Colonic mucosa (tissue), 4 donors: ENCODE measurements at places on chromosomes 16 and 17. TPM values are rescaled to one million over a fixed set of nuclear protein-coding genes. Genes with fewer than 3 reads are reported as not detected.

TBC1D3L gene
- total RNA-seq, result 16.7 TPM

NPIPA7 gene
- total RNA-seq, result 5.8 TPM

CHST5 gene
- total RNA-seq, result 107 TPM

CD300E gene
- 1.2 TPM for total RNA-seq

DNA sequence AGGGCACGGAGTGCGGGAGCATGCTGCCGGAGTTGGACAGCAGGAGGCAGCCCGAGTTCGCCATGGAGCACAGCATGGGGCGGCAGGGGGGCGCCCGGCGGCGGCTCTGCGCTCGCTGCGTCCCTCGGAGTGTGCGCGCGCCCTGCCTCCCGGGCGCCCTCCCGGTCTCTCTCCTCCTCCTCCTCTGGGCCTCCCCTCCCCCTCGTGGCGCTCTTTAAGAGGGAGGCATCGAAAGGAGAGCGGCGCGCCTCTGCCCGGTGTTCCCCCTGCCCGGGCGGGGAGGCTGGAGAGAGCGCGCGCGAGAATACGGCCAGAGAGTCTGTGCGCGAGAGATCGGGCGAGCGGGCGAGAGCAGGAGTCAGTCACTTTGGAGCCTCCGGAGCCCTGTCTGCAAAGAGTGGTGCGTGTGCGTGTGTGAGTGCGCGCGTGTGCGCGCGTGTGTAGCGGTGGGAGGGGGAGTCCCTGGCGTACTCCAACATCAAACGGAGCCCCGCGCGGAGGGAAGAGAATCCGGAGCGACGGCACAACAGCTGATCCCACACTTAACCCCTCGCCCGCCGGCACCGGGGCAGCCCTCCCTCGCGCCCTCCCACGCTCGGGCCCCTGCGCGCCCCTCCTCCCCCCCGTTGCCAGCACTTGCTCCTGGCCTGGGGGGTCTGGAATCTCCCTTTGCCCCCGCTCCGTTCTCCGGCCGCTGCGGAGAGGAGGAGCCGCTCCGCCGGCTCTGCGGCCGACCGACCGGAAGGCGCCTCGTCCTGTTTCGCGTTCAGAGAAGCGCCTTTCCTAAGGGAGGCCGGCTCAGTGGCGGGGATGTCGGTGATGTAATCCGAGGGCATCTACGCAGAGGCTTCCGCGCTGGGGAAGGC lies 108.9 kb downstream of the ENGASE start:
- DNase-seq, result no peak
- no peak overlapping the region for H3K27ac ChIP-seq
- peaks cover 22% of the 10 kb centered on the region for H3K27me3 ChIP-seq
- no peak overlapping the region for H3K4me3 ChIP-seq

DNA sequence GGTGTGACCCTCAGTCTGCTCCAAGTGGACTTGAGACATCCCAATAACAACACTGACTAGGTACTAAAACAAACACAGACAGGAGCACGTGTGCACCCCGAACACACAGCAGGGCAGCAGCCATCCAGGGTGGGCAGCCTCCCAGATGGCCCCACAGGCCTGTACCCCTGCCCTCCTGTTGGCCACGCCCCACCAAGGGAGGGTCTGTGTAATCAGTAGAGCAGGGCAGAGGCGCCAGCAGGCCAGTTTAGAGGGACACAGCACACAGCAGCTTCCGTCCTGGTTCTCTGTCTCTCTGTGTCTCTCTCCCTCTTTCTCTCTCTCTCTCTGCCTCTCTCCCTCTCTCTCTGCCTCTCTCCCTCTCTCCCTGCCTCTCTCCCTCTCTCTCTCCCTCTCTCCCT lies 21.4 kb downstream of the ACTG1 start:
- no peak overlapping the region for H3K27ac ChIP-seq
- peaks cover 3% of the 10 kb centered on the region for H3K4me1 ChIP-seq
- H3K27me3 ChIP-seq, result no peaks in the 10 kb centered on the region
- no peak overlapping the region for H3K4me3 ChIP-seq

DNA sequence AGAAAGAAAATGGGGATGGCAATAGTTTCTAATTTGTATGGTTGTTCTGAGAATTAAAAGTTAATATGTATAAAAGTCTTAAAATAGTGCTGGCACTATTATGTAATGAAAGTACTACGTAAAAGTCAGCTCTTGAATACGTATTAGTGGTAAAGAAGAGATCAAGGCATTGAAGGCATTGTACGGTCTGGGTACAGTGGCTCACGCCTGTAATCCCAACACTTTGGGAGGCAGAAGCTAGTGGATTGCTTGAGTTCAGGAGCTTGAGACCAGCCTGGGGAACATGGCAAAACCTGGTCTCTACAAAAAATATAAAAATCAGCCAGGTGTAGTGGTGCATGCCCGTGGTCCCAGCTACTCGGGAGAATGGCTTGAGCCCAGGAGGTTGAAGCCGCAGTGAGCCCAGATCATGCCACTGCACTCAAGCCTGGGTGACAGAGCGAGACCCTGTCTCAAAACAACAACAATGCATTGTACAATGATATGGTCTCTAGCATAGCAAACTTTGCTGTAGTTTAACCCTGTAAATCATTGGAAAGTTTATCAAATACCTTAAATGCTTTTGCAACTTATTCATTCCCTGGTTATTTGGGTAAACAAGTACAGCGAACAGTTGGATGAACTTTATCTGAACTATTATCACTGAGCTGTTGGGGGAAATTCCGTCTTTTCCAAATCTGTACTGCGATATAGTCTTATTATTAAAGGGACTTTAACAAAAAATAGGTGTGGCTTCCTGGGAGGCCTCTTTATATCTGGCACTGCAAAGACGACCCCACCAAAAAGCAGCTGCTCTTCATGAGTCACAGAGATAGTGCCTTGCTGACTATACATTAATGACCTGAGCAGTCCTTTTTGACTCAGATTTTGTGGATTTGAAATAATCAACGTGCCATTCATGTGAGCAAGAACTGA lies 73.6 kb downstream of the GPRC5B start:
- no peak overlapping the region for H3K4me3 ChIP-seq
- H3K4me1 ChIP-seq, result no peaks in the 10 kb centered on the region
- no peak for DNase-seq
- no peaks in the 10 kb centered on the region for H3K36me3 ChIP-seq
- no peak overlapping the region for H3K27ac ChIP-seq

GRCh38 chr16:51431517-51432241 lies 280.6 kb upstream of the SALL1 start:
- H3K27ac ChIP-seq, result no peak overlapping the region
- no peaks in the 10 kb centered on the region for H3K27me3 ChIP-seq
- H3K4me3 ChIP-seq, result no peak overlapping the region
- DNase-seq, result no peak
- H3K4me1 ChIP-seq, result no peaks in the 10 kb centered on the region

GRCh38 chr16:27977966-27978365 lies 85.5 kb downstream of the GSG1L start:
- H3K4me1 ChIP-seq, result no peaks in the 10 kb centered on the region
- DNase-seq, result no peak
- no peaks in the 10 kb centered on the region for H3K36me3 ChIP-seq
- H3K27me3 ChIP-seq, result no peaks in the 10 kb centered on the region
- H3K27ac ChIP-seq, result no peak overlapping the region
- H3K4me3 ChIP-seq, result no peak overlapping the region

GRCh38 chr16:84029297-84030047 lies 13.1 kb downstream of the SLC38A8 start:
- no peaks in the 10 kb centered on the region for H3K4me1 ChIP-seq
- no peaks in the 10 kb centered on the region for H3K27me3 ChIP-seq
- H3K36me3 ChIP-seq, result no peaks in the 10 kb centered on the region
- no peak for DNase-seq
- H3K27ac ChIP-seq, result no peak overlapping the region

- no peaks in the 10 kb centered on the region for H3K4me1 ChIP-seq
- no peaks in the 10 kb centered on the region for H3K27me3 ChIP-seq
- no peaks in the 10 kb centered on the region for H3K36me3 ChIP-seq
- H3K27ac ChIP-seq, result no peak overlapping the region
- DNase-seq, result no peak
- H3K4me3 ChIP-seq, result no peak overlapping the region
These were observed 48.8 kb downstream of the SSH2 start for GRCh38 chr17:29881256-29881655.

DNA sequence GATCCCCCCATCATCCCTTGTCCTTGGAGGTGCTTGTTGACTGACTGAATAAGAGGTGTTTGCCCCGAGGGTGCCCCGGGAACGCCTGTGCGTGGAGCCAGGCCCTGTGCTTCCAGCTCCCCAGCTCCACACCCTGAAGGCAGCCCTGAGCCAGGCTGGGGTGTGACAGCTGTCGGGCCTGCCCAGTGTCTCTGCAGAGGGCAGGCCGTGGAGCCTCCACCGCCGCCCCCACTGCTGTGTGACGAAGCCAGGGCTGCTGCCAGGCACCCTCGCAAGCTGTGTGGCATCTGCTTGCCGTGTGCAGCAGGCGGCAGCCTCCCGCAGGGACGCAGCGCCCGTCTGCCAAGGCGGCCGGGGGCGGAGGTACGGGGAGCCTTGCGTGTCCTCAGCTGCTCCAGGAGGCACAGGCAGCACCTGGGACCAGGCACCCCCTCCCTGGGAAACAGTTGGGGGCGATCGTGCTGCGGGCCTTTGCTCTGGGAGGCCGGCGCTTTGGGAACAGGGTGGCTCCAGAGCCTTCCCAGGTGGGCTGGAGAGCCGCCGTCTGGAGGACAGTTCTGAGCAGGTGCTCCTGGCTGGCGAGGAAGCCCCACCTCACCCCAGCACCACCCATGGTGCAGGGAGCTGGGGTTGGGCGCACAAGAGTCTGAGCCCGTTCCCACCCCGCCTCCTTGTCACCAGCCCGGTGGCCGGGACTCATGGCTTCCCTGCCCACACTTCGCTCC lies 26.6 kb downstream of the GSE1 start:
- DNase-seq, result no peak
- no peak overlapping the region for H3K27ac ChIP-seq
- H3K36me3 ChIP-seq, result no peaks in the 10 kb centered on the region
- H3K4me3 ChIP-seq, result no peak overlapping the region
- peaks cover 19% of the 10 kb centered on the region for H3K4me1 ChIP-seq

DNA sequence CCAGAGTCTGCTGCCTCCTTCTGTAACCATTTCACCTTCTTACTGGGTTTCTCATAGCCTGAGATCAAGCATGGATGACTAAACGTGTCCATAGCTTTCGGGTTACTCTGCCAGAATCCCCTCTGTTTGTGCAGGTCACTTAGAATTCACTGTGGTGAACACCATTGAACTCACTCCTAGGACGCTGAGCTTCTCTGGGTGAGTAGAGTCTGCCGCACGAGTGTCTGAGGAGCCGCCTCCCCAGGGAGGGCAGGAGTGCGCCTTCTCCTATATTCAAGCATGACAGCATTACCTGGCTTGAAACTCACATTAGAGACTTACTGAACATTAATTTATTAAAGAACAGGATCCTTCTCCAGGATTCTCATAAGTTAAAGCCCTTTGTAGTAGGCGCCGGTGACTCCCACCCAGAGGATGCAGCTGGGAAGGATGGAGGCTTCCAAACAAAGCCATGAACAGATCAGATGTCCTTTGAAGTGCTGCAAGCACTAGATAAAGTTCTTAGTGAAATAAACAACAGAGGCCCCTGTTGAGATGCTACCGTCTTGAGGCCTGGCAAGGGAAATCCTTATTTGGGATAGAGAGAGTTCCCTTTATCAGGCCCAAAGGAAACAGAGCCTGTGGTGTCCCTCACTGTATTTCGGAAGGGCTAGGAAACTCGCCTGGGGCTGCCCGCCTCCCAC lies 144.6 kb upstream of the PLCG2 start:
- H3K4me1 ChIP-seq, result no peaks in the 10 kb centered on the region
- H3K36me3 ChIP-seq, result no peaks in the 10 kb centered on the region
- H3K4me3 ChIP-seq, result no peak overlapping the region
- no peaks in the 10 kb centered on the region for H3K27me3 ChIP-seq
- no peak overlapping the region for H3K27ac ChIP-seq

- no peaks in the 10 kb centered on the region for H3K36me3 ChIP-seq
- no peaks in the 10 kb centered on the region for H3K27me3 ChIP-seq
- H3K4me3 ChIP-seq, result no peak overlapping the region
- no peaks in the 10 kb centered on the region for H3K4me1 ChIP-seq
- H3K27ac ChIP-seq, result no peak overlapping the region
- DNase-seq, result no peak
These were observed 199.6 kb downstream of the SPECC1 start for GRCh38 chr17:20208717-20209116.

DNA sequence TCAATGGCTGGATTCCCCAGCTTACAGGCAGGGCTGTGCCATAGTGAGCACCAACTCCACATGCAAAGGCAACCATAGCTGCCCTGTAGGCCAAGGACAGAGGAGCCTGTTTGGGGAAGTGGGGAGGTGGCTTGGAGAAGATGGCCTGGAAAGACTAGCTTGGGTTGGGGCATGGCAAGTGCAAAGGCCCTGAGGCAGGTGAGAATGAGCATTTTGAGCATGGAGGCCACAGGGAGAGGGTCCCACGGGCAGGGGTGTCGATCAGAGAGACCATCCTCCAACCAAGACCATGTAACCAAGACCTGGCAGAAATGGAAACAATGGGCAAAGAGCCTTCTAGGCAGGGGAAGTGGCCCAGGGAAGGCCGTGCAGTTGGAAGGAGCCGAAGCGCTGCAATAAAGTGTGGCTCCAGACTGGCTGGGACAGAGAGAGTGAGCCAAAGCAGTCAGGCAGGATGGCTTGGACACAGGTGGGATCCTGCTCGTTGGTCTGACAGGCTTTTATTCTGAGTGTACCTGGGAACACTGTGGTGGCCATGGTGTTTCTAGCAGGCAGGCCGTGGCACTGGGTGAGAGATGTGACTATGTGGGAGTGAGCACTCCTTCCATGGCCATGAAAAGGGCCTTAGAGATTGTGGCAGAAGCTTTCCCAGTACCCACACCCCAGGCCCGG lies 24.8 kb upstream of the MPRIP start:
- H3K27ac ChIP-seq, result no peak overlapping the region
- no peak for DNase-seq
- H3K4me1 ChIP-seq, result no peaks in the 10 kb centered on the region
- no peaks in the 10 kb centered on the region for H3K36me3 ChIP-seq
- H3K4me3 ChIP-seq, result no peak overlapping the region
- no peaks in the 10 kb centered on the region for H3K27me3 ChIP-seq

- no peak overlapping the region for H3K4me3 ChIP-seq
- DNase-seq, result no peak
- H3K36me3 ChIP-seq, result no peaks in the 10 kb centered on the region
- no peak overlapping the region for H3K27ac ChIP-seq
These were observed 360.9 kb downstream of the GRIN2A start for GRCh38 chr16:9821331-9821730.

DNA sequence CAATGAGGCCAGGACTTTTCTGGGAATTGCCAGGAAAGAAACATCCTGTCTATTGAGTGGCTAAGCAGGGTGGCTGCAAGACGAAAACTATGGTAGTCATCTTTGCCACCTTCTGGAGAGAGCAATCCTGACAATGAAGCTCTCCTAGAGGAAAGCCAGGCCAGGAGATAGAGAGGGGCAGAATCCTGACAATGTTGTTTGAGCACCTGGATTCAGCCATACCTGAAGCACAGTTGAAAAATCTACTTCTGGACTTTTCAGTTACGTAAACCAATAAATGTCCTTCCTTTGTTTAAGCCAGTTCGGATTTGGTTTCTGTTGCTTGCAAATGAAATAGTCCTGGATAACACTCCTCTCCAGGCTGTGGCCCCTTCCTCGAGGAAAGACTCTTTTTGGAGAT lies 9.4 kb downstream of the P2RX1 start:
- H3K4me1 ChIP-seq, result no peaks in the 10 kb centered on the region
- no peak for DNase-seq
- no peaks in the 10 kb centered on the region for H3K27me3 ChIP-seq
- no peak overlapping the region for H3K27ac ChIP-seq
- H3K36me3 ChIP-seq, result no peaks in the 10 kb centered on the region
- H3K4me3 ChIP-seq, result no peak overlapping the region
